SK-N-DZ (cell line): ENCODE measurements at places on chromosomes 13 and 19.

- DNase-seq, result no peak
Measured at GRCh38 chr13:67296511-67296910, 66.4 kb upstream of the PCDH9 start.

- no peak for DNase-seq
Measured at GRCh38 chr19:10774893-10775292, 57.0 kb downstream of the DNM2 start.

GRCh38 chr13:113077953-113078901 lies 27.4 kb upstream of the F7 start:
- no peak for DNase-seq

- DNase-seq, result no peak
Measured at GRCh38 chr13:50757008-50757407, 86.5 kb downstream of the DLEU7 start.

- peak; percentile 91 for DNase-seq
Measured at GRCh38 chr19:12791345-12792050, at the start of gene JUNB. Gene JUNB (plus strand): TSS chr19:12791486. CDS start chr19:12791772, 286 bp downstream.

GRCh38 chr19:5451494-5451893 lies 3.7 kb upstream of the ZNRF4 start:
- no peak for DNase-seq

GRCh38 chr13:97339988-97340749 lies 93.8 kb upstream of the RAP2A start:
- DNase-seq, result peak; percentile 85

DNA sequence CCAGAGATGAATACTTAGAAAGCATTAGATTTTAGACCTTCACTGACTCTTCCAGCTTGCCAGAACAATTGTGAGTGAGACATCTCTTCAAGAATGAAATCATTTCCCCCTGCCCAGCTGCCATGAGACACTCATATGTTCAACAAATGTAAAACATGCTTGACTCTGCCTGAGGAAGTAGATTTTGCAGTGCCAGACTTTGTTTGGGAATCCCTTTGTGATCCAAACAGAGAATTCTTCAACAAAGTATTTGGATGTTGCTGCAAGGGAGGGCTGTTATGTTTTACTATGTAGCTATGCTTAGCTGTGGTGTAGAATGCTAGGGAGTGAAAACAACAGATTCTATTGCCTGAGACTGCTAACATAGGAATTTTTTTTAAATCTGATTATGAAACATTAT lies 416.4 kb downstream of the DCT start:
- DNase-seq, result no peak

DNA sequence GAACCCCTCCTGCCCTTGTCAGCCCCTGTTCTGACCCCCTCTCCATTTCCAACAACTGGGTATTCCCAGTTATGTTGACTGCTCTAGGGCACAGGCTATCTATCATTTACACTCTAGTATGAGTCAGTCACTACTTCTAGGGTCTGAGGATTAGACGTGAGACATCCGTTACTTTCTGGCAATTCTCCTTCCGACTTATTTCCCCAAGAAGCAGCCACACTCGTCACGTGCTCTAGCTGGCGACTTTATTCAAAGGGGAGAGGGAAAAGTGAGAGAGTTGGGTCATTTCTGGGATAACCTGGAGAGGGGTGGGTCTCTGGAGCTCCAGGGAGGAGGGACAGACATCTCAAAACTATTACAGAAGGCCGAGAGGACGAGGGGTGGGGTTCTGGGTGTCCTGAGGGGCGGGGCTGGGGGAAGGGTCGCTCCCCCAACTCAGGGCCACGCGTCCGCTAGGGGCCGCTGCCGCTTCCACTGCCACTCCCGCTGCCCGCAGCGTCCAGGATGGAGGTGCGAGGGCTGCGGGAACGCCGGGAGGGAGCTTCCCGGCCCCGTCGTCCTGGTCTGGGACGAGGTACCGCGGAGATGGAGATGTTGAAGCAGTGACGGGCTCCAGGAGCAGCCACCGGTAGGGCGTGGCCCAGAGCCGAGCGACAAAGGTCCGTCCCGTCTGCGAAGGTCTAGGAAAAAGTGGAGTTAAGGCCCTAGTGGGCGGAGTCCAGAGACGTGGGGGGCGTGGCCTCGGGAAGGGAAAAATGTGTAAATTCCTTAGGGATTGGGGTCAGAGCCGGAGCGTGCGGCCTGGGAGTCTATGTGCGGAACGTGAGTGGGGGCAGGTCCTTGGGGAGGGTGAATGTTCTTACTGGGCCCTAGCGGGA lies 8.9 kb downstream of the RTBDN start:
- DNase-seq, result peak; percentile 71

GRCh38 chr13:40119852-40120251 lies 464.4 kb downstream of the COG6 start:
- no peak for DNase-seq

DNA sequence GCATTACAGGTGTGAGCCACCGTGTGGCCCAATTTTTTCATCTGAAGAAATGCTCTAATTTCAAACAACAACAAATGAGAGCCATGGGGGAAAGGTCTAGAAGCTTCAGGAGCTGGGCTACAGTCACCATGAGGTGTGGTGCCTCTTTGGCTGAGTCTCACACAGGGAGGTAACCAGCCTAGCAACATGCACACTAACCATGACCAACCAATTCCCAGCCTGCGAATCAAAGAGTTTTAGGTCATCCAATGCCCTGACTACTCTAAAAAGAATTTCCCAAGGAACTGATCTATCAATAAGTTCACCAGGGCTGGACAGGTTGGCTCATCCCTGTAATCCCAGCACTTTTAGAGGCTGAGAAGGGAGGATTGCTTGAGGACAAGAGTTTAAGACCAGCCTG lies 29.9 kb downstream of the PBX4 start:
- DNase-seq, result no peak

- DNase-seq, result peak; percentile 41
Measured at GRCh38 chr13:51542346-51543242, 41.7 kb upstream of the WDFY2 start.

GRCh38 chr13:44241638-44242037 lies 132.0 kb upstream of the SERP2 start:
- DNase-seq, result no peak

GRCh38 chr19:4375164-4376027 lies 25.0 kb downstream of the SH3GL1 start:
- DNase-seq, result peak; percentile 72

GRCh38 chr13:29020314-29020713 lies 200.2 kb downstream of the MTUS2 start:
- no peak for DNase-seq

DNA sequence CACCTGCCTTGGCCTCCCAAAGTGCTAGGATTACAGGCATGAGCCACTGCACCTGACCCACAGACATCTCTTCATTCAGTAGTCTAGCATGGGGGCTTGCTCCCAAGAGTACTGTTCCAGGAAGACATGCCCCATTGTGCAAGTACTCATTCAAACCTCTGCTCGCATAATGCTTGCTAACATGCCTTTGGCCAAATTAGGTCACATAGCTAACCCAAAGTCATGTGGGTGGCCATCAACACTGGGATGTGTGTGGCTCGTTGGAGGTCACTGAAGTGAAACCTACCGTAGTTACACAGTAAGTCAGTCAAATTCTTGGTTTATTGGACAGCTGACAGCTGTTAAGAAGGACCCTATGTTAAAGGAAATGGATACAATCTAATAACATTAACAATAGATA lies 20.3 kb downstream of the RFXAP start:
- no peak for DNase-seq

GRCh38 chr13:51559946-51560735 lies 24.1 kb upstream of the WDFY2 start:
- DNase-seq, result no peak

GRCh38 chr13:99299920-99300341 lies 7.3 kb downstream of the GPR183 start:
- no peak for DNase-seq

GRCh38 chr19:50476224-50476906 lies at the start of the genes EMC10 and GARIN5A:
Gene EMC10 (plus strand): TSS chr19:50476507. CDS start chr19:50476545, 38 bp downstream.
Gene GARIN5A (minus strand): TSS chr19:50476848. CDS start chr19:50476388, 460 bp downstream.
- peak; percentile 85 for DNase-seq

DNA sequence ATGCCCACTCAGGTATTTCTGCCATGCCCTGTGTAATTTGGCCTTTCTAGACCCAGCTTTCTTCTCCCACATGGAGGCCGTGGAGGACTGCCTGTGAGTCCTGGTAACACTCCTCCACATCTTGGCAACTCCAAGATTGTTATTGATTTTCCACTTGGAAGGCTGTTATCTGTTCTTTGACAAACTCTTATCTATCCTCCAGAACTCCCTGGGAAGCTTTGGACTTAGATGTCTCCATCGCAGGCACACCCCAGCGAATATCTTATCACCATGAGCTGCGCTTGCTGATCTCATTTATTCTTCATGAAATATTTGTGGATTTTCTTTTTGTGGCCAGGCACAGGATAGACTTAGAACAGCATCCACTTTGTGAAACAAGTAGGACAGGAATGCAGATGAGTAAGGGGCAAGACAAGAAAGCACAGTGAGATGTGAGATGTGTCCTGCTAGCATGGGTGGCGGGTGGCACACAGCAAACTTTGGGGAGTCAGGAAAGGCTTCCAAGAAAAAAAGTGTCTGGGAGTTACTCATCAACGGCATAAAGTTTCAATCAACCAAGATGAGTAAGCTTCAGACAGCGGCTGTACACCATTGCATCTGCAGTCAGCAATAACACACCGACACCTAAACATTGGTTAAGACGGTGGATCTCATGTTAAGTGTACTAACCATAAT lies 84.5 kb upstream of the IRS2 start:
- DNase-seq, result no peak

GRCh38 chr13:58452123-58452623 lies 820.6 kb downstream of the PCDH17 start:
- DNase-seq, result no peak

- peak; percentile 95 for DNase-seq
Measured at GRCh38 chr19:2983351-2984214, 6.2 kb downstream of the TLE6 start.

DNA sequence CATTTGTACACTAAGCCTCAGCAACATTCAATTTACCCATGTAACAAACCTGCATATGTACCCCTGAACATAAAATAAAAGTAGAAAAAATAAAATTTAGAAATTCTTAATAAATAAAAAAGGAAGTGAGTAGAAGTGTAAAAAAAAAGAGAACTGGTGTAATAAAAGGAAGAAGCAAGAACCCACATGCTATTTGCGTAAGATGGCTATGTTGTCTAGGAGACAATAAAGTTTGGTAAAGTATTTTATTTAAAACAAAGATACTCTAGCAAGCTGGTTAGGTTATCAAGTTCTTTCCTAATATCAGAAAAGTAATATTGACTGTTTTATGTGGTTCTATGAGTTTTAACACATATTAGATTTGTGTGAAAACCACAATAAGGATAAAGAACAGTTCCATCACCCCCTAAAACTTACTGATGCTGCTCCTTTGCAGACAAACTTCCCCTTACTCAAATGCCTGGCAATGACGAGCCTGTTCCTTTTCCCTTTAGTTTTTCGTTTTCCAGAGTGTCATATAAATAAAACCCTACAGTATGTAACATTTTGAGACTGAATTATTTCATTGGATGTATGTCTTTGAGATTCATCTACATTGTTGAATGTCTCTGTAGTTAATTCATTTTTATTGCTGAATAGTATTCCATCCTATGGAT lies 98.9 kb downstream of the TNFSF13B start:
- no peak for DNase-seq

DNA sequence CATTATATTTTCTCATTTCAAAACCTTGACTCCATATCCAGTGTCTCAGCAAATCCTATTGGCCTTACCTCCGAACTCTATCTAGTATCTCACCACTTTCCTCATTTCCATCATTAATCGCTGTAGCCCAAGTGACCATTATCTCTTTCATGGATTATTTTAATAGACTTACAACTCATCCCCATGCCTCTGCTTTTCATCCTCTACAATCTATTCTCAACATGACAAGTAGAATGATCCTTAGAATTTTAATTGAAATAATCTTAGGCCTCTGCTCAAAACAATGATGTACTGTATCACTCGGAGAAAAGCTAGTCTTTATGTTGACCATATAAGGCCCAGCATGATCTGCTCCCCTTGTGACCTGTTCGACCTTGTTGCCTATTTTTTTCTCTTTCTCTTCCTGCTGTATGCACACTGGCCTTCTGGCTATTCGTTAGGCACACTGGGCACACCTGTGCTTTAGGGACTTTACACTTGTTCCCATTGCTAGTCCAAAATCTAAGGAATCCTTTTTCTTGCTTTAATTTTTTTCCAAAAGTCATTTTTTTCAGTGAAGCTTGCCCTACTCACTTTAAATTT lies 21.4 kb downstream of the DNAJC15 start:
- DNase-seq, result no peak

- DNase-seq, result no peak
Measured at GRCh38 chr13:50389726-50390125, 374.5 kb downstream of the KCNRG start.

DNA sequence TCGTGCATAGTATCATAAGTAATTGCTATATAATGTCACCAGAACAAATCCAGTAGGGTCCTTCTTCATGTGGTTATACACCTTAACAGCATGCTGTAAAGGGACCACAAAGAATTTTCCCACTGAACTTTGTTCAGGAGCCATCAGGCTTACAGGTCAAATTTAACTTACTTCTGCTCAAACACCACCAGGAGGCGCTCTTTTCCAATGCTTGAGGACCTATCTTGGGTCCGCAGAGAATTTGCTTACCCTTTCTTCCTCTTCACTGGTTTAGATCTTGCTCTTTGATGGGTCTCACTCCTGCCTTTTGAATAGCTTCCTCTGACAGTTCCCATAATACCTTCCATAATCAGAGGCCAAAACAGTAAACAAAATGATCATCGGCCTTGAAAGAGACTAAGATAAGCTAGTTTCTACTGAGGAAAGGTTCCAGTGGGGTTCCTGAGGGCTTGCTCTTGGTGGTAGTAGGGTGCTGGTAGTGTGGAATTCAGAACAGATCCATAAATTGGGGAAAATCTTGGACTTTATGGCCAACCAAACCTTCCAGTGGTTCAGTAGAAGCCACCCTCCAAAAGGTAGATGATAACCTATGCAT lies 37.4 kb downstream of the SCGB2B2 start:
- DNase-seq, result peak; percentile 58

DNA sequence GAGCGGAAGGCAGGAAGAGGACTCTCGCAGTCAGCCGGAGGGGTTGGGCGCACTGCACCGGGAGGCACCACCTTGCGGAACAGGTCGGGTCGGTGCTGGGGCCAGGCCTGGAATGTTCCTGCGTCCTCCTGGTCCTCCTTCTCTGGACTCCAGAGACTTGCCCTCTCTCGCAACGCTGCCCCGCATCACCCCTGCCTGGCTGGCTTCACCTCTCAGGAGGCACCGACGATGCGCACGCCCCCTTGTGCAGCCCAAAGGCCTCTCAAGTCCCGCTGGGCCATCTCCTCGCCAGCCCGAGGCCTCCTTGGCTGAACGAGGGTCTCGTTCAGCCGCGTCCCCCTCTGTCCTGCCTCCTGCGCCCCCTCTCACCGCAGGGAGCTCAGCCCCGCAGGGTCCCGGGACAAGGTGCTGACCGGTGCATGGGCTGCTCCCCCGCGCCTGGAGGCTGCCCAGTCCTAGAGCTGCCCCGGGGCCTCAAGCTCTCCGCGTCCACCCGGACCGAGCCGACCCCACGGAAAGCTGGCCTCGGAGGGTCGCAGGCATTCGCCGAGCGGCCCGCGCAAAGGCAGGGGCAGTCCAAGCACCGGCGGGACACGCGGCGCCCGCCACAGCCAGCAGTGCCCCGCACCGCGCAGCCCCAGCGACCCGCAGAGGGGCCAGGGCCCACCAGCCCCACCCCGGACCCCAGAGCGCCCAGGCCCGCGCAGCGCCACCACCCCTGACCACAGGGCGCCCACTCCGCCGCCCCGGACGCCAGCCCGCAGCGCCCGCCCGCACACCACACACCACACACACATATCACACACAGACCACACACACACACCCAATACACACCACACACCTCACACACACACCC lies 133.8 kb downstream of the CRYL1 start:
- no peak for DNase-seq

GRCh38 chr13:43331672-43332071 lies 308.3 kb downstream of the DNAJC15 start:
- no peak for DNase-seq

- no peak for DNase-seq
Measured at GRCh38 chr13:44489751-44490150, 86.4 kb downstream of the TSC22D1 start.
